GM23338 (cell line): ENCODE measurements at places on chromosomes 13 and 19. TPM values are rescaled to one million over a fixed set of nuclear protein-coding genes. Genes with fewer than 3 reads are reported as not detected.

The HNRNPL gene
- total RNA-seq: 491 and 580 TPM in 2 replicates

The COL4A1 gene
- 110 and 112 TPM in 2 replicates for total RNA-seq

The SHISA2 gene
- 33.4 and 37.4 TPM in 2 replicates for total RNA-seq

The HCN2 gene
- total RNA-seq: 2.9 and 3.7 TPM in 2 replicates

The ZNF581 gene
- 67.2 and 87.6 TPM in 2 replicates for total RNA-seq

The TEKTIP1 gene
- not detected in 2 replicates for total RNA-seq

The ZNF229 gene
- total RNA-seq: 4.0 and 5.2 TPM in 2 replicates

The IGFL1 gene
- total RNA-seq: not detected in 2 replicates

The GZMM gene
- not detected in 2 replicates for total RNA-seq

The TEX26 gene
- total RNA-seq: not detected in 2 replicates

The MBD3L2B gene
- not detected in 2 replicates for total RNA-seq

The ARMC6 gene
- total RNA-seq: 95.1 and 112 TPM in 2 replicates

The TUBA3C gene
- not detected in 2 replicates for total RNA-seq

The PVR gene
- total RNA-seq: 15.0 and 19.0 TPM in 2 replicates

The TMEM59L gene
- total RNA-seq: 6.8 and 9.8 TPM in 2 replicates

The ZIC5 gene
- 28.0 and 32.6 TPM in 2 replicates for total RNA-seq

The LRP3 gene
- total RNA-seq: 43.1 and 62.7 TPM in 2 replicates

The FFAR1 gene
- not detected in 2 replicates for total RNA-seq

The IFI30 gene
- total RNA-seq: 17.1 and 27.4 TPM in 2 replicates

The LYPD5 gene
- 0.54 and 1.1 TPM in 2 replicates for total RNA-seq

The PCDH20 gene
- 2.6 and 2.8 TPM in 2 replicates for total RNA-seq

The MBOAT7 gene
- 140 and 184 TPM in 2 replicates for total RNA-seq

The YJEFN3 gene
- 0.85 and 3.5 TPM in 2 replicates for total RNA-seq

The SYNE4 gene
- 24.1 and 26.1 TPM in 2 replicates for total RNA-seq

The KANK2 gene
- total RNA-seq: 47.5 and 65.4 TPM in 2 replicates

The PRODH2 gene
- not detected in 2 replicates for total RNA-seq

The SWSAP1 gene
- 2.1 and 4.1 TPM in 2 replicates for total RNA-seq
